ENCODE measurements at places on chromosomes 7 and 10.

DNA sequence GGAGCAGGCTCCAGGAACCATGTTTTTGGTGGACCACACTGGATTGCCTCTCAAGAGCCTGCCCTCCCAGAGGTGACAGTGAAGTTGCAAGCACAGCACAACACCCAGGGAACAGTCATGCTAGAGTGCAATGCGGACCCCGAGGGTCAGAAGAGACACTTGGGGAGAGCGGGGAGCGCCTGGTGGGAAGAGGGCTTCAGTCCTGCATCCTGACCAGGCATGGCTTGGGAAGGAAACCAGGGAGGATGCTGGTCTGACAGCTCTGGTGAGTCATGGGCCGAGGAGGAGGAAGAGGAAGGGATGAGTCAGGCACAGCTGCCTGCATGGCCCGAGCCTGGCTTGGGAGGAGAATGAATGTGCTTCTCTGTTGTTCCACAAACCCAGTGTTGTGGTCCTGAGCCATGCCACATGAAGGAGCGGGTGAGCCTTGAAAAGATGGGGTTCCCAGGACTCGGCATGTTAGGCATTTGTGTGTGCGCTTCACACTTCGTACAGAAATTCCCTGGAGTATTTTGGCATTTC, 29.5 kb upstream of the ANKRD2 start:
- DNase-seq: no peak

- no peak for DNase-seq
Measured at GRCh38 chr10:76428551-76429367, 997.3 kb downstream of the LRMDA start.

DNA sequence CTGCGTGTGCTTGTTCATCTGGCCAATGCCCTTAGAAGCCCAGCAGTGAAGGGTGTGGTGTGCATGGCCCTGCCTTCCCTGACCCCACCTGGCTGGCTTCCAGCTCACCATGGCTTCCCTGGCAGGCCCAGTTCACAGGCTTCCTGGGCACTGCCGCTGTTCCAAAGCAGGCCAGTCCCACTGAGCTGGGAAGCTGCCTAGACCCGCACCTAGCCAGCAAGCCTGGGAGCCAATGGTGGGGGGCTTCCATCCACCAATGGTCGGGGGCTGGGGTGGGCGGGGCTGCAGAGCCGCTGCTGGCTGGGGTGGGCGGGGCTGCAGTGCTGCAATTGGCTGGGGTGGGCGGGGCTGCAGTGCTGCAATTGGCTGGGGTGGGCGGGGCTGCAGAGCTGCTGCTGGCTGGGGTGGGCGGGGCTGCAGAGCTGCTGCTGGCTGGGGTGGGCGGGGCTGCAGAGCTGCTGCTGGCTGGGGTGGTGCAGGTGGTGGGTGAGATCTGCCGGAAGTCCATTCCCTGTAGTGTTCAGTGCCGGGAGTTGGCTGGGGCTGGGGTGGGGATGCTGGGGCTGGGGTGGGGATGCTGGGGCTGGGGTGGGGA, 12.4 kb downstream of the CALY start:
- DNase-seq: no peak

DNA sequence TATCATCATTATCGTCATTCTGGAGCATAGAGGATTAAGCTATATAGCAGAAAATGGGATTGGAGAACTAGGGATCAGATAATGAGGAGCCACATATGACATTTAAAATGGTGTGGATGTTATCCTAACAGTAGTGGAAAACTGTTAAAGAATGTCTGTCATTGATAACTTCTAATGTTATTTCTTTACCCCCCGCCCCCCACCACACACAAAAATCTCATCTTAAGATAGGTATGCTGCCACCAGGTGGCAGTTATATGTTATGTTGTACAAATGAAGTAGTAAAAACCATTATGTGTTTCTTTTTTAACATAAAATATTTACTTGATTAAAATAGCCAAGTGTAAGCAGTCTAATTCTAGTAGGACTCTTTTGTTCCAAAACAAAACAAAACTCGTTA, 13.0 kb downstream of the AKAP9 start:
- no peak for DNase-seq

GRCh38 chr10:86450806-86451603, 70.6 kb downstream of the WAPL start:
- DNase-seq: no peak

GRCh38 chr10:6583447-6583846, 3.4 kb upstream of the PRKCQ start:
- peak; percentile 71 for DNase-seq

GRCh38 chr7:99036546-99037111, 107.3 kb downstream of the SMURF1 start:
- no peak for DNase-seq

- DNase-seq: no peak
Measured at GRCh38 chr10:86959737-86960002, 1.3 kb downstream of the SNCG start.

DNA sequence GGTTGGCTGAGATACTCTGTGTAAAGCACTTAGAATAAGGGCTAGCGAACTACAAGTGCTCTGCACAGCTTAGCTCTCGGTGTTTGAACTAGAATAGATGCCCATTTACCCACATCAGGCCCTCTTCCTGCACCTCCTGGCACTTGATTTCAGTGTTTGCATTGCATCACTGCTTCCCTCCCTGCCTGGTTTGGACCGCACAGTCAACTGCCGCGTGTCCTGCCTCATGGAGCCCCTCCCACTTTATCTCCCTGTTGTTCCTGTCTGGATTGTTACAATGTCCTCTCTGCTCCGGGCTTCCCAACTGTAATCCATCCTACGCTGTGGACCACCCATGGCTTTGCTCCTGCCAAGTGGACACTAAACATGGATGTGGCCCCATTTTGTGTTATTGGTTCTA, 2.3 kb downstream of the FAM107B start:
- no peak for DNase-seq

GRCh38 chr10:25934621-25935139, 651 bp downstream of the MYO3A start:
- DNase-seq: no peak

GRCh38 chr10:76492026-76492425, 1060.6 kb downstream of the LRMDA start:
- no peak for DNase-seq

- DNase-seq: no peak
Measured at GRCh38 chr10:70964881-70965280, 76.5 kb upstream of the PCBD1 start.

DNA sequence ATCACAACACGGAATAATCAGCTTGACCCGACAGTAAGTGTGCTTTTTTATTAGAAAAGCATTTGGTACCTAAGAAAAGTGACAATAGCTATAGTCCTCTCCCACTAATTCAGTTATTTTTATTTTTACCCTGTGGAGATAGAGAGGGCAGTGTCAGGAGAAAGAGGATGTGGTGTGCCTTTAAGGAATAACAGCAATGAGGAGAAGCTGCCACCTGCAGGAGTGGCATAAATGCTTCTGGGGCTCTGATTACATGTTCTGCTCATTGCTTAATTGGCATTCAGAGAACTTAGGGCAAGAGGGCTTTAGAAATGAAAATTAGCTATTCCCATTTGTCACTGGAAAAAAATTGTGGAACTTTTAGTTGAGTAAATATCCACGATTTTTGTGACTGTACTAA, 60.1 kb downstream of the DENND11 start:
- DNase-seq: no peak

DNA sequence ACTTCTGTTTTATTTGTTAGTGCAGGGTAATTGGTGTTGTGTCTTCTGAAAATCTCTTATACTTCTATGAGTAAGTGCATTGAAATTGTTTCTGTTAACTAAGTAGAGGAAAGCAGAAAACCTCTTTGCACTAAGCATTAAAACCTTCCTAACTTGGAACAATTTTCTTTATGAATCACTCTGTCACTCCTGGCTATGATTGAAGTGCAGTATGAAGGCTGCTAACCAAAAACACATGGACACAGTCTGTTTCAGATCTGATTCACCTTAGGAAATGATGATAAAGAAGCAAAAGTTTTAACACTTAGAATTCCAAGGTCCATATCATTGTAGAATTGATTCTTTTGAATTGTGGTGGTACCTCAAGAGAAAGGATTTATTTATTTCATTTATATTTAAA, 41.9 kb downstream of the MET start:
- DNase-seq: no peak

DNA sequence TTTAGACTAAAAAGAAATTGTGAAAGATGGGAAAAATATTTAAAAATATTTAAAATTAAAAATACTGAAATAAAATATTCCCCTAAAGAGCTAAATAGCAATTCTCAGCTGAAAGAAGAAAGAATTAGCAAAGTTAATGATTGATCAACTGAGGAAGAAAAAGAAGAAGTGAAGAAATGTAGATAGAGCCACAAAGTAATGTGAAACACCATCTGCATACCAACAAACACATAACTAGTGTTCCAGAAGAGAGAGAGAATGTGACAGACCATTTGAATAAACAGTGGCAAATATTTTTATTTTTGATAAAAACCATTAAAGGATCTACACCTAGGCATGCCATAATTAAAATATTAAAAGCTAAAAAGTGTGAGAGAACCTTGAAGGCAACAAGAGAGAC, 784.5 kb upstream of the ZWINT start:
- no peak for DNase-seq

DNA sequence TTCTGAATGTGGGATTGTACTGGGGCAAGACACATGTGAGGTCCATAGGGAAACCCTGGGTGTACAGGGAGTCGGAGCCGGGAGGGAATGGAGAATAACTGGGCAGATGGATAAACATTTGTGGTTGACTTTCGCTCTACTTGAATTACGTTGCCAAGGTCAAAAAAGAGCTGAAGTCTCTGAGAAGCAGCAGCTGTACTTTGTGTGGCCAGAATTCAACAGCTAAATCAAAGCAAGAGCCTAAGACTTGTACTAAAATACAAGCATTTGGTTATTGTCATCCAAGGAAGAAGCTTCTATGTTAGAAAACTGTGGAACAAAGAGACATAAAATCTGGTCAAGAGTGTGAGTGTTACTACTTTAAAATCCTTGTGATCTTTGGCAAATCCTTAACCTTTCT, 457.2 kb downstream of the ARL4A start:
- DNase-seq: no peak

- DNase-seq: no peak
Measured at GRCh38 chr7:11625669-11626068, 206.3 kb downstream of the THSD7A start.

GRCh38 chr10:101535949-101536348, 52.1 kb downstream of the POLL start:
- DNase-seq: no peak

All from stimulated activated CD8-positive, alpha-beta memory T cell treated with anti-CD3 and anti-CD28 coated beads, Interleukin-15, amount 100 ng/mL, for 4 hours (primary cell).